ENCODE measurements at places on chromosomes 16 and 17.

DNA sequence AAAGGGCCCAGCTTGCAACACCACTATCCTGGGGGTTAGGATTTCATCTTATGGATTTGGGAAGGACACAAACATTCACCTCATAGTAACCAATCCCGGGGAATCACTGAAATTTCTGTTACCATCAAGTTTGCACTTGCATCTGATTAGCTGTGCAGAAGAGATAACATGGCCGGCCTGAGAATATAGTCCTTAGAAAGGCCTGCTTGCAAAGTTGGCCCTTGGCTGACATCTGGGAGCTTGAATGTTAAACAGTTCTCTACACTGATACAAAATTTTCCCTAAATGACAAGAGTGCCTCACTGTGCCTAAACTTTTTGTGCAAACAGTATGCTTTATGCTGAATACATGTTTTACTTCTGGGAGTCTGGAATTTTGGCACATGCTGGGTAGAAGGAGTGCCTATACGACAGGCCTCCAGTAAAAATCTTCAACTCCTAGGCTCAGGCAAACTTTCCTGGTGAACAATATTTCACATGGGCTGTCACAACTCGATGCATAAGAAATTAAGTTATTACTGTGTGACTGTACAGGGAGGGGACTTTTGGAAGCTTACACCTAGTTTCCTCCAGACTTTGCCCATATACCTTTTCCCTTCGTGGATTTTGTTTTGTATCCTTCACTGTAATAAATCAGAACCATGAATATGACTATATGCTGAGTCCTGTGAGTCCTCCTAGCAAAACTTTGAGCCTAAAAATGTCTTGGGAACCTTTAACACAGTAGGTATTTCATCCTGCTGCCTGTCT is 31.3 kb downstream of the TBC1D3B start:
- DNase-seq, result no peak

DNA sequence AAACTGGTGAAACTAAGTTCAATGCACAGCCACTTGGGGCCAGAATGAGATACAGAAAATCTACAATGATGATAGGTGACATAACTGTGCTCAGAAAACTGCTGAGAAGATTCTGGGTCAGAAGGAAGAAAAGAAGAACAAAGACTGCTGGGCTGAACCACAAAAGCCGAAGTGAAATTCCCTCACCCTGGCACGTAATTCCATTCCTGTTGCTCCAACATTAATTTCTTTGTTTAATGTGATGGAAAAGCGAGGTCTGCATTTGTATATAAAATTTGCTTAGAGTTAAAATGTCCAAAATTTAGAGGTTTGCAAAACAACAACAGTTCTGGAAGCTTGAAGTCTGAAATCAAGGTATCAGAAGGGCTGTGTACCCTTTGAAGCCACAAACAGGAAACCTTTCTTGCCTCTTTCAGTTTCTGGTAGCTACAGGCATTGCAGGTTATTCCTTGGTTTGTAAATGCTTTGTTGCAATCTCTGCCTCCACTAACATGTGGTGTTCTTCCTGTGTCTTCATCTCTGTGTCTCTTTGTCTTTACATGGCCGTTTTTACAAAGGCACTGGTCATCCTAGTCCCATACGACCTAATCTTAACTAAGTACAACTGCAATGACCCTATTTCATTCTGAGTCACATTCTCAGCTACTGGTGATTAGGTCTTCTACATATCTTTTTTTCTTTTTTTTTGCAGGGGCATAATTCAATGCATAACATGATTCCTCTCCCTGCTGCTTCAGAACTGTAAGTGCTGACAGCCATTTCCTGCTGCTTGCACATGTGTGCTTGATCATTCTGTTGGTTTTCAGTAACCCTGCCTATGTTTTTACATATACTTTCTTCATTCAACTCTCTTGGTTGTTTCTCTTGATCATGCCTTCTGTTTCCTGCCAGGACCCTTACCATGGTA is 603.0 kb upstream of the CDH8 start:
- DNase-seq, result no peak

GRCh38 chr17:9522074-9522473 is 53.5 kb downstream of the STX8 start:
- DNase-seq, result peak; percentile 14

DNA sequence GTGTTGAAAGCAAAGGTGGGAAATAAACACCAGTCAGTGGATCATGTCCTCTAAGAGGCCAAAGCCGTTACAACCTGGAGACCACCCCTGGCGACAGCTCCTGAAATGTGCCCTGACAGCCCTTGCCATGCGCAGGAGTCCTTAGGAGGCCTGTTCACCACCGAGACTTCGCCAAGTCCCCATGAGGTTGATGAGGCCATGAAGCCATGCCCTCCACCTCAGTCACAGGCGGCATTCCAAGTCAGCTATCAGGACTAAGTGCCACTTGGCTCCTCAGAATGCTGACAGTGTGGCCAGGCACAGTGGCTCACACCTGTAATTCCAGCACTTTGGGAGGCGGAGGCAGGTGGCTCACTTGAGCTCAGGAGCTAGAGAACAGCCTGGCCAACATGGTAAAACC is 27.1 kb downstream of the ADAM11 start:
- no peak for DNase-seq

DNA sequence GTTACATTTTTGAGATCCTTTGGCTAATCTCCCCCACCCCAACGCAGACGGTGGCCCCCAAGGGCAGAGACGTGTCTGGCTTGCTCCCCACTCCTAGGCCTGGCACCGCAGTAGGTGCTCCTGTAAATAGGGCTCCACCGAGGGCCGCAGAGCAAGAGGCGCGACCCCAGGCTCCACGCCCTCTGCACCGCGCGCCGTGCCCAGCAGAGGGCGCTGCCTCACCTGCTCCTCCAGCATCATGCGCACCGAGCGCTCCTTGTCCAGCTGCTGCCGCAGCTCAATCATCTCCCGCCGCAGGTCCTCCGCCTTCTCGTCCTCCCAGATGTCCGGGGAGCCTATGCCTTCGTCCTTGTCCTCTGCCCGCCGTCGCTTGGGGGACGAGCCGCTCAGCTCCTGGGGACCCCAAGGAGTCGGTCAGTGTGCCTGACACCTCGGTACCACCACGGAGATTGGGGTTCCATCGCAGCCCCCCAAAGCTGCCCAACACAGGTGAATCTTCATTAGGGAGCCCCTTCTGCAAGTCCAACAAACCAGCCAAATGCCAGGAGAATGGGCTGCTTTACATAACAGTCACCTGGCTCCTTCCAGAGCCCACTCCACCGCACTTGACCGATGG is 11.2 kb downstream of the TFAP4 start:
- DNase-seq, result peak; percentile 59

- no peak for DNase-seq
Measured at GRCh38 chr16:88840600-88841215, 16.0 kb downstream of the GALNS start.

GRCh38 chr16:24077966-24078365 is 178.2 kb upstream of the CACNG3 start:
- no peak for DNase-seq

GRCh38 chr17:49819138-49819537 is 28.7 kb downstream of the TAC4 start:
- no peak for DNase-seq

- DNase-seq, result no peak
Measured at GRCh38 chr16:50593410-50594150, 45.4 kb downstream of the NKD1 start.

DNA sequence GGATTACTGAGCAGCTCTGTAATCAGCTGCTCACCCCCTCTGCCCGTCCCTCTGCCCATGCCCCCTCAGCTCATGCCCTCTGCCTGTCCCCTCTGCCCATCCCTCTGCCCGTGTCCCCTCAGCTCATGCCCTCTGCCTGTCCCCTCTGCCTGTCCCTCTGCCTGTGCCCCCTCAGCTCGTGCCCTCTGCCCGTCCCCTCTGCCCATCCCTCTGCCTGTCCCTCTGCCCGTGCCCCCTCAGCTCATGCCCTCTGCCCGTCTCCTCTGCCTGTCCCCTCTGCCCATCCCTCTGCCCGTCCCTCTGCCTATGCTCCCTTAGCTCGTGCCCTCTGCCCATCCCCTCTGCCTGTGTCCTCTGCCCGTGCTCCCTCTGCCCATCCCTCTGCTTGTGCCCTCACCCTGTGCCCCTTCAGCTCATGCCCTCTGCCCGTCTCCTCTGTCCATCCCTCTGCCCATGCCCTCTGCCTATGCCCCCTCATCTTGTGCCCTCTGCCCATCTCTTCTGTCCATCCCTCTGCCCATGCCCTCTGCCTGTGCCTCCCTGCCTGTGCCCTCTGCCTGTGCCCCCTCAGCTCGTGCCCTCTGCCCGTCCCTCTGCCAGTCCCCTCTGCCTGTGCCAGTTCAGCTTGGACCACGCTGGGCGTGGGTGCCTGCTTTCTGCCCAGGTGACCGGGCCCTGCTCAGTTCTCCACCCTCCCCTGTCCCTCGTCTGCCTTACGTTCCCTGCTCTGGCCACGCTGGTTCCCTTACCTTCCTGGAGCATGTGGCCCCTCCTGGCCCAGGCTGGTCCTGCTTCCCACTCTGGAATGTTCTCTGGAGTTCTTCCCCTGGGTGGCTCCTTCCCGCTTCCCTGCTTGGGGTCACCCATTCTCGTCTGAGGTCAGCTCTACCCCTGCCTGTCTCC is 97.6 kb downstream of the NPIPB11 start:
- DNase-seq, result no peak

DNA sequence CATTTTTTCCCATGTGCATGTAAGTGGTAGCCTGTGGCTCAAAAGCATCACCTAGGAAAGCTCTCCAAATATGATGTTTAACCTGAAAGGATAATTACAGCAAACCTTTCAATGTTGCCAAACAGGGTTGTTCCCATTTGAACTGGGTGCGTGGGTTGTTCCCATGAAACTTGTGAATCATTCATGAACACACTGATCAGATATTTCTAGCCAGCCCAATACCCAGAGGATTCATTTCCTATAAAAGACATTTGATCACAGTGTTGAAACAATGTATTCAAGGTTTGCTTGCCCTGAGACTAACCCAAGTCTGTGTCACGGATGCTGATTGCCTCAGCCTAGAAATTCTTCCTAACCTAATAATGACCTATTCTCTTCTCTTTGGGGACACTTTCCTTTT is 12.9 kb downstream of the KRT39 start:
- DNase-seq, result no peak

DNA sequence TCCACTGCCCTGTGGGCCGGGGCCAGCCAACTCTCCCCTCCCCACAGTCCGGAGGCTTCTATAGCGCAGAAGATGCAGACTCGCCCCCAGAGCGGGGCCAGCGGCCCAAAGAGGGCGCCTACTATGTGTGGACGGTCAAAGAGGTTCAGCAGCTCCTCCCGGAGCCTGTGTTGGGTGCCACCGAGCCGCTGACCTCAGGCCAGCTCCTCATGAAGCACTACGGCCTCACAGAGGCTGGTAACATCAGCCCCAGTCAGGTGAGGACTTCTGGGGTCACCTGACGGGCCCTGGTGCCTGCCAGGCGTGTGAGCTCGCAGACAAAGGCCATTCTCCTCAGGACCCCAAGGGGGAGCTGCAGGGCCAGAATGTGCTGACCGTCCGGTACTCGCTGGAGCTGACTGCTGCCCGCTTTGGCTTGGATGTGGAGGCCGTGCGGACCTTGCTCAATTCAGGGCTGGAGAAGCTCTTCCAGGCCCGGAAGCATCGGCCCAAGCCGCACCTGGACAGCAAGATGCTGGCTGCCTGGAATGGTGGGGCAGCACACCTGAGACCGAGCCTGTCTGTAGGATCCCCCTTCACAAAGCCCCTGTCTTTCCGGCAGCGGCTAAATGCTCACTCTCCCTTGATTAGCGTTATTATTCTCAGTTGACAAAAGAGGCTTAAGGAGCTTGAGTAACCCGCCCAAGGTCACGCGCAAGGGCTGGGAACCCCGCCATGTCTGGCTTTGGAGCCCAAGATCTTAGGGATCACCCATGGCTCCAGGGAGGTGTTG is 3.9 kb downstream of the SPATA20 start:
- DNase-seq, result peak; percentile 97

DNA sequence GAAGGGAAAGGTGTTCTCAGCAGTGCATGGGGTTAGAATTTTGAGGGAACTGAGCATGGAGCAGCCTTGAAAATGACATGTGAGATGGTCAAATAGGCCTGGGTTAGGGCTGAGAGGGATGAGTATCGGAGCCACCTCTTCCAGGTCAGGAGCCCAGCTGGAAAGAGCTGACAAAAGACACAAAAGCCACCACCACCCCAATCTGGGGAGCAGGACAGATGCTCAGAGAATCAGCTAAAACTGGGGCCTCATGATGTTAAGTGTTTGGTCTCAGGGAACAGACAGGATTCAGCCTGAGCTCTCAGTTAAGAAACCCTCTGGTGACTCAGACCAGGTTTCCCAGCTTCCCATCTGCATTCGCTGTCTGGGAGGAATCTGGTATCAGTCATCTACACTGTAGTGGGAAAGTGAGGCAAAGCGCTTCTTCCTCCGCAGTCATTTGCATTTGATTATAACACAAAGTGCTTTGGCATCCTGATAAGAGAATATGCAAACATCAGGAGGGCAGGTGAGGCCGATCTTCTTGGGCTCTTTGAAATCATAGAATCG is 2.6 kb downstream of the WNT9B start:
- DNase-seq, result no peak

DNA sequence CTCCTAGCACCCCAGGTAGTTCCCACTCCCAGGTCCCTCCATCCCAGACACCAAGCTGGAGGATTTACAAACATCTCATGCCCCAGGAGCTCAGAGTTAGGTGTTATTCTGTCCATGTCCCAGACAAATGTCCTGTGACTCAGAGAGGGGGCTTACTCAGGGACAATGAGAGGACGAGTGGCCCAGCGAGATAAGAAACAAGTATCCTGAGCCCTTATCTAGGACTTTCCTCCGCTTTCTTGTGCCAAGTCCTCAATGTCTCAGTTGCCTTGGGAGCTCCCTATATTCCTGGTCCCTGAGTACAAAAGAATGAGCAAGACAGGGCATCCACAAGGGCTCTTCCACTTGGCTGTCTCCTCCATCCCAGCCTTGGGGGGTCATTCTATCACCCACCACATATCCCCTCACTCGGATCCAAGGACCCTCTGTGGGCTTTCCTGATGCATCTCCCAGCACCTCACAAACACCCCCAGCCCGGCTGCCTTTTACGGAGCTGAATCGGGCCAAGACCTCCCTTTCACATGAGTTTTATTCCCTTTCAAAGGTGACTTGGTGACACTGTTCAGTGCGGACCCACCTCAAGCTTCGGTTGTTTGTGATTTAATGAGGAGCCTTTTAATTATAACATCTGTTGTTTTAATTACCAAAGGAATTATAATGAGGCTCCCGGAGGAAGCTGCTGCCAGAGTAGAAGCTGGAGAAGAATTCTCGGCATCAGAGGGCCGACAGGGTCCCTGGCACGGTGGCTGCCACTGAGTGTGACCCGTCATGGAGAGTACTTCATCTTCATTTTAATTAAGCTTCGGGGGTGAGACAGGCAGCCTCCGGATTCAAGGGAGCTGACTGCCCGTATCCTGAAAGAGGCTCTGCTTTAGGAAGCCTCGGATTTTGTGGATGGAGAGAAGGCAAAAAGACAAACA is 121.5 kb downstream of the WSCD1 start:
- no peak for DNase-seq

DNA sequence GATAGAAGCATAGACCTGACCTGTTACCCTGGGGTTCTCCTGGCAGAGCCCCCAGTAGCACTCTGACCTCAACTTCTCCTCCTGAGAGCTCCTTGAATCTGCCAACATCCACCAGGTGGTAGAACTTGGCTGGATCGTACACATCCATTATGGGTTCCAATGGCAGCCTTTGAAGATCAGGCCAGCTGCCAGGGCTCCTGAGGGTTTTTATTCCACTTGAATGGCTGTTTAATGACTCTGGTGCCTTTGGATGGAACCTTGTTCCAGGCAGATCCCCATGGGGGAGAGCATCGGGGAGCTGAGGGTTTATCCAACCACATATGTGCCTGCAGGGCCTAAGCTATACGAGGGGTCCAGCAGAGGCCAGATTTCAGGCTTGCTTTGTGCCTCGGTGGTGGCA is 47.1 kb upstream of the CLEC19A start:
- DNase-seq, result no peak

GRCh38 chr17:82984751-82985427 is 94.5 kb upstream of the METRNL start:
- no peak for DNase-seq

- DNase-seq, result no peak
Measured at GRCh38 chr17:50590946-50591737, 30.6 kb downstream of the CACNA1G start.
